ENCODE measurements at places on chromosomes 16 and 17. TPM values are rescaled to one million over a fixed set of nuclear protein-coding genes. Genes with fewer than 3 reads are reported as not detected.

MMP2 gene
- 1,311 TPM for total RNA-seq

TMEM235 gene
- total RNA-seq: not detected

VMO1 gene
- 1.5 TPM for total RNA-seq

TEKT1 gene
- not detected for total RNA-seq

KRTAP4-1 gene
- not detected for total RNA-seq

RPGRIP1L gene
- total RNA-seq: 7.4 TPM

MEFV gene
- under 0.01 TPM for total RNA-seq

NOXO1 gene
- total RNA-seq: under 0.01 TPM

CCDC154 gene
- 0.50 TPM for total RNA-seq

MSRB1 gene
- 5.6 TPM for total RNA-seq
